ENCODE measurements at places on chromosomes 4 and X.

GRCh38 chrX:25296850-25297249 lies 281.1 kb upstream of the ARX start:
- no peak for DNase-seq

DNA sequence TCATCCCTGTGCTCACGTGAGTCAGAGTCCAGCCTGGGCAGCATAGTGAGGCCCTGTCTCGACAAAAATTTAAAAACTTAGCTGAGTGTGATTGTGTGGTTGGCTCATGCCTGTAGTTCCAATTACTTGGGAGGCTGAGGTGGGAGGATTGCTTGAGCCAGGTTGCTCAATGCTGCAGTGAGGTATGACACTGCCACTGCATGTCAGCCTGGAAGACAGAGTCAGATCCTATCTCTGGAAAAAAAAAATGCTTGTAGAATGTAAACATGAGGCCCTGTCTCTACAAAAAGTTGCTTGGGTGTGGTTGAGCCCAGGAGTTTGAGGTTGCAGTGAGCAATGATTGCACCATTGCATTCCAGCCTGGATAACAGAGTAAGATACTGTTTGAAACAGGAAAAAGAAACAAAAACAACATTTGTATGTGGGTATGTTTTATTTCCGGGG lies 11.3 kb upstream of the YTHDC1 start:
- DNase-seq: no peak

DNA sequence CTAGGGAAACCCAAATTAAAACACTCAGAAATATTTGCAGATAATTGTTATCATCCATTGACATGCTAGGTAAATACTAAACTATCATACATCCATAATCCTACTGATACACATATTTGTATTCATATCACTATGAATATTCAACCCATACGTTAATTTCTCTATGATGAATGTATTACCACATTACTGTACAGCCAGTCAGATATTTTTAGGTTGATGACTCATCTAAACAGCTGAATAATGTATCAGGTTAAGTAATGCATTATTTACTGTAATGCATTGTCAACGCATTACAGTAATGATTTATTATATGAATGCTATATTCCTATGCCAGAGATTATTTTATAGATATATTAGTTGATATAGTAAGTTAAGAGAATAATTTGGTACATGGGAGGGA lies 37.1 kb downstream of the VEGFC start:
- no peak for DNase-seq

DNA sequence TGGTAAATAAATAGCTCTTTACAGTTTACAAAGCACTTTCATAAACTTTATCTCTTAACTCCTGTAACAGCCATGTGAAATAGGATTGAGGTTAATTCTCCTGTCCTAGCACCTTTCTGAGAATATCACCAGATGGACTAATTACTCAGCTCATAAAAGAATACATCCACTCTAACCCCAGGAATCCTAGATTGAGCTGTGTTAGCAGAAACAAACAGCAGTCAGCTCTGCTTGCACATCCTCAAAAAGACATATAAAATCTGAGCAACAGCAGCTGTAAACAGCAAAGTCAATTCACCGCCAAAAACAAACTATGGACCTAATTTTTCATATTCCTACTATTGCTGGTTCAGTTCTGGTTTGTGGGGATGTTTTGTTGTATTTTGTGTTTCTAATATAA lies 182.8 kb downstream of the QDPR start:
- DNase-seq: no peak

DNA sequence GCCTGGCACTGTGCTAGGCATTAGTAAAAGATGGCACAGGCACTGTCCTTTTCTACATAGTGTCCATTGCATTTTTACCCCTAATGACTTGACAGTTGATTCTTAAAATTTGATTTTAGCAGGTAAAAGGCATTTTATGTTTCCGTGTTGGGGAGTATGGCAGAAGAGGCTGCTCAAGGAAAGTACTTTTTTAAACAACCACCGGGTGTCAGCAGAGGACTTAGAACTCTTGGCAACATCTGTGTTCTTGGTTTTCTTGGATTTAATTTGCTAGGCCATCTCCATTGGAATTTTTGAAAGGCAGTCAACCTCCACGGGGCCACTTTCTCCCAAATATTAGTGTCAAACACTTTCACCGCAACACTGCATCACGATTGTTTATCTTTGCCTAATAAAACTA lies 102.9 kb downstream of the TSPAN7 start:
- peak; percentile 22 for DNase-seq

DNA sequence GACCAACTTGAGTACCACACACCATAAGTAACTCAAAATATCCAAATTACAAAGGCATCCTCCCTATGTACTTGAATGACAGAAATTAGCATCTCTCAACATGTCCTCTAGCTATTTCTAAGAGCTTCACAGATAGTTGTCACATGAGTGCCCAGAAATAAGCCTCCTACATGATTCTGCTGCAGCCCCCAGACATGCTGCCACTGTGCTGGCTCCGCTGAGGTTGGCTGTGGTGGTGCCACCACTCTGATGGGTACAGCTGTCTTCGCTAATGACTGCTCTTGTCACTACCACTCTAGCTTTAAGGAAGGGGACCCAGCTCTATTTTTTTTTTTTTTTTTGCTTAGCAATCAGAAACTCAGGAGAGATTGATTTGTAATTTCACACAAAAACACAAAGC lies 256.0 kb downstream of the GRXCR1 start:
- no peak for DNase-seq

DNA sequence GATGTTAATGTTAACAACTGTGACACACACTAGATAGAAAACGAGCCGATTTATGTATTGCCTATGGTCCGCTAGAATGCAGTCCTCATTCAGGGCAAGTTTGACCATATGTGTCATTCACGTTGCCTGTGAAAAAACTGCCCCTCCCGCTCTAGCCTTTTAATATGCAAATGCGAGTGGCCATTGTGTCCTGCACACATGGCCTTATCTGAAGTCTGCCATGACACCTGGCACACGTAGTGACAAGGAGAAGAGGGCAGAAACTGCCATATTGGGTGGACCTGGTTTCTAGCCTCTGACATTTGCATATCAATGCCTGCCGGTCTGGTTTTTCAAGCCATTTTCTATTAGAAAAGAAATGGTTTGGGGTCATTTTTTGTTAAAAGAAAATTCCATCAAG lies 303.3 kb upstream of the TECRL start:
- no peak for DNase-seq

DNA sequence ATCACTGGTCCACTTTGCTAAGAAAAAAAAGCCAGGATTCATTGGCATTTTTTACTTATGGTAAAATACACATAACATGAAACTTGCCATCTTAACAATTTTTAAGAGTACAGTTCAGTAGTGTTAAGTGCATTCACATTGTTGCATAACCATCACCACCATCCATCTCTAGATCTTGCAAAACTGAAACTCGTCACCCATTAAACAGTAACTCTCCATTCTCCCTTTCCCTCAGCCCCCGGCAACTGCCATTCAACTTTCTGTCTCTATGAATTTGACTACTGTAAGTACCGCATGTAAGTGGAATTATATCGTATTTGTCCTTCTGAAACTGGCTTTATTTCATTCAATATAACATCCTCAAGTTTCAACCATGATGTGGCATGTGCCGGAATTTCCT lies 56.3 kb upstream of the LNX1 start:
- DNase-seq: no peak

GRCh38 chr4:100995671-100996070 lies 351.7 kb downstream of the PPP3CA start:
- no peak for DNase-seq

All from mucosa of gallbladder (tissue), 1 donor.